GM04504 (cell line): ENCODE measurements at places on chromosomes 6 and 20.

- DNase-seq = no peak
Observed at GRCh38 chr6:38095054-38095453, 275.5 kb downstream of the ZFAND3 start.

GRCh38 chr6:123629258-123629941, 7.3 kb downstream of the TRDN start:
- DNase-seq = no peak

DNA sequence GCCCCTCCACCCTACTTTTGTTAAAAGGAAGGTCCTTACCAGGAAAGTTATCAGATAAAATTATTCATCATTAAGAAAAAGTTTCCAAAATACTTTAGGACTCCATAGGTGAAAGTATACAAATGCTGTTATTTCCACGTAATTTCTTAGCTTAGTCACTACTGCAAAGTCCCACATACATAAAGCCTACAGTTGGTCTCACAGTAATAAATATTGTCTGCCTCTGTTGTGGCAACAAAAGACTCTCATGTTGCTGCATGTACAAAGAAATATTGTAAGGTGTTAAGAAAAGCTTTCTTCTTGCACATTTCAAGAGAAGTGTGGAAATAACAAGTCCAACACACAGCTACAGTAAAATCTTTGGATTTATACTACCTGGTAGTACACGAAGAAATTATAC, 102.4 kb upstream of the DST start:
- DNase-seq = no peak

GRCh38 chr20:24494460-24494920, 25.1 kb downstream of the SYNDIG1 start:
- no peak for DNase-seq

GRCh38 chr6:43729537-43729936, 40.5 kb upstream of the VEGFA start:
- DNase-seq = no peak

- no peak for DNase-seq
Observed at GRCh38 chr6:63935732-63936131, 300.1 kb downstream of the PHF3 start.

DNA sequence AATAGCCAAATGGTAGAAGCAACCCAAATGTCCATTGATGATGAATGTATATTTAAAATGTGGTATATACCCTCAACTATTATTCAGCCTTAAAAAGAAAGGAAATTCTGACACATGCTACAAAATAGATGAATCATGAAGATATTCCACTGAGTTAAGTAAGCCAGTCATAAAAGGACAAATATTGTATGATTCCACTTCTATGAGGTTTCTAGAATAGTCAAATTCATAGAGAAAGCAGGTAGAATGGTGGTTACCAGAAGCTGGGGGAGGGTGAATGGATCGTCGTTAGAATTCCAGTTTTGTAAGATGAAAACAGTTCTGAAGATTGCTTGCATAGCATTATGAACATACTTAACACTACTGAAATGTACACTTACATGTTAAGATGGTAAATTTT, 214.3 kb upstream of the MYLIP start:
- DNase-seq = no peak

DNA sequence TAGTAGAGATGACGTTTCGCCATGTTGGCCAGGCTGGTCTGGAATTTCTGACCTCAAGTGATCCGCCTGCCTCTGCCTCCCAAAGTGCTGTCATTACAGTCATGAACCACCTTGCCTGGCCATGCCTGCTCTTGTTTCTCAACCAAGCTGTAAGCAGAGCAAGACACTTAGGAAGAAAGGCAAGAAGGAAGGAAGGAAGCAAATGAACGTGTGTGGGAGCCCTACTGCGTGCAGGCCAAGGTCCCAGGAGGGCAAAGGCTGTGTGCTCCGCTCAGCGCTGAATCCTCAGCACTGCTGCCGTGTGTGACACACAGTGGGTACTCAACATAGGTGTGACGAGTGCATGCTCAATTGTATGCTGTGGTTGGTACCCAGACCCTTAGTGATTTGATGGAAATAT, 47.4 kb downstream of the SULF2 start:
- DNase-seq = no peak

DNA sequence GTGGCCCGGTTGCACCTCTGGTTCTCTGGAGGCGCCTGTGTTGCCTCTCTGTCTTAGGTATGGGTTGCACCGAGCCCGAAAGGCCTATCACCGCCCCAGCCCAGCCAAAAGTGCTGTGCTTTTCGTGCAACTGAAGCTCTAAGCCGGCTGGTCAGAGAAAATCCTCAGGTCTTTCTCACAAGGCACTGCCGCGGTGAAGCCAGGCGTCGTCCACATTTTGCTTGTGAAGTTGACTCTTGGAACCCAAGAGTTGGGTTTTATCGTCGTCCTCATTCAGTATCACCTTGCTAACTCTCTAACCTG, 726 bp upstream of the EMILIN3 start:
- no peak for DNase-seq

- no peak for DNase-seq
Observed at GRCh38 chr6:35717449-35718374, 19.1 kb upstream of the ARMC12 start.

GRCh38 chr6:127115746-127116145, 2.7 kb upstream of the RSPO3 start:
- DNase-seq = no peak

DNA sequence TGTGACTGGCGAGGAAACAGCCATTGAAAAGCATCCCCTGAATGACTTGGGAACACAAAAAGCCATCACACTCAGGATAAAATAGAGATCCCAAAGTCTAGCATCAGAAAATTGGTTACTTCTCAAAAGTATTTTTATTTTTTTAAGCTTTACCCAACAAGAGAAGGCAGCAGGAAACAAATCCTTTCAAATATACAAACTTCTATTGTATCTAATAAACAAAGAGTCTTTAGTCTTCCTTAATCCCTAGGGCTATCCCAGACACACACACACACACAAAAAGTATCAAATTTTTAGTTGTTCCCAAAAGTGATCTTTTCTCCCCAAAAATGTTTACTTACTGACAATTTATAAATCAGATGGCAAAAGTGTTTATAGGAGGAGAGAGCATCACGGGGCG, 33.2 kb upstream of the MARCKS start:
- no peak for DNase-seq

GRCh38 chr20:19408971-19409370, 196.5 kb downstream of the SLC24A3 start:
- DNase-seq = no peak

DNA sequence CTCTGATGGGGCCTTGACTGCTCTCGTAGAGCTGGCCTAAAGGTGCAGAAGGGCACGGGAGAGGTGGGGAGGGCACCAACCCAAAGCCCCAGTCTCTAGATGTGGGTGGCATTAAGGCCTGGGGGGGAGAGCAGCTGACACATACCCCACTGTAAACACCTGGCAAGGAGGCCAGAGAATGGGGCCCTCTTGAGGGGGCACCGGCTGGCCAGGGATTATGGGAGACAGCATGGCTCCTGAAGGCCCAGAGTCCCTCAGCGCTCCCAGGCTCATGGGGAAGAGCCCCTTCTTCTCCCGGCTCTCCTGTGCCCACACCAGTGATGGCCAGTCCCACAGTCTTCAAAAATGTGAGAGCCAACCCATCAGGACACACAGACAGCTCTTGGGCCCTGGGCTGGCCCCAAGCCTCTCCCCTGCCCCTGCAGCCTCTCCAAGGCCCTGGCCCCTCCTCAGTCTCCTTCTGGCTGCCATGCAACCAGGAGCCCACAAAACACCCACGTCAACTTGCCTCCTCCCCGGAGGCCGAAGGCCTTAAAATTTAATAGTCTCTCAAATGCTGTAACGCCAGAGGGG, 58.2 kb upstream of the FOXP4 start:
- no peak for DNase-seq

GRCh38 chr6:70180183-70180900, 122.5 kb downstream of the COL9A1 start:
- DNase-seq = no peak

- no peak for DNase-seq
Observed at GRCh38 chr6:166596776-166597507, 10.5 kb upstream of the RAMACL start.

GRCh38 chr6:170552765-170553533, at the start of gene PSMB1:
Gene PSMB1, minus strand, starts transcription at chr6:170553307. Its CDS starts 65 bp downstream, at chr6:170553242.
- DNase-seq = peak; percentile 86

DNA sequence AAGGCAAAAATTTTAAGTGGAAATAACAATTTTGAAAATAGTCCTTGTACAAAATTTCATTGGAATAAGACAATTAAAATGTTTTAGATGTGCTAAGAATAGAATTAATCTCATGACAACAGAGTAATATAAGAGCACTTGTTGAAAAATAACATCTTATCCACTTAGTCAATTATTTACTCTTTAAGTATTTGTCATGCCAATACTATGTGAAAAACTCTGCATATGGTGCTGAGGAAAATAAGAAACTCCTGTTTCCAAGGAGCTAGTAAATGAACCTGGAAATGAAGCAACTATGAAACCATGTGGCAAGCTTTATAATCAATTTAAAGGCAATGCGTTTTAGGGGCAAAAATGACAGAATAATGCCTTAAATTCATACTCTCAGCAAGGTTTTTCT, 42.7 kb upstream of the HCRTR2 start:
- no peak for DNase-seq

- no peak for DNase-seq
Observed at GRCh38 chr20:12573442-12573841, 435.3 kb upstream of the SPTLC3 start.

GRCh38 chr20:29349836-29350235, 1907.6 kb upstream of the DEFB115 start:
- no peak for DNase-seq

DNA sequence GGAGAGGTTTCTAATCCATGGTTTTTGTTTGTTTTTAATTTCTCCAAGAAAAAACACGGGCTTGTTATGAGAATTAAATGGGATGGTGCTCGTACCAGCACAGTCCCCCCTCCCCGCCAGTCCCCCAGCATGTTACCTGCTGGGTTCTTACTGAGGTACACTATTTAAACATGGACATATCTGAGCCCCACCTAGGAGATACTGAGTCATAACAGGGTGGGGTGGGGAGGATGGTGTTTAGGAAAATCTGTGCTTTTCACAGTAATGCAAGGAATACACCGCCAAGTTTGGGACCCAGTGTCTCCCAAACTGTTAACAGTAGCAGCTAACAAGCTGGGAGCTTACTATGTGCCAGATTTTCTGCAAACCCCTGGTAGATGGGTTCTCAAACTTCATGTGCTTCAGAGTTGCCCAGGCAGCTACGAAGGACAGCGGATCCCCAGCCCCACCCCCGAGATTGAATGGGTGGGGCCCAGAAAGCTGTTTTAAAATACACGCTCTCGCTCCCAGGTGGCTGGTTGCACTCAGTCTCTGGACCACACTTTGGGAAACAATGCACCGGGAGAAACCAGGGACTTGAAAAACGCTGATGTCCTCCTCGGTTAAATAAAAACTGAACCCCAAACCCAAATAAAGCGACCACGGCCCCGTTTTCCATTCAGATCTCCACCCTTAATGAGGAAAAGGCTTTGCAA, 995 bp downstream of the ZFP64 start:
- DNase-seq = no peak

GRCh38 chr20:1946442-1946761, 47.5 kb downstream of the PDYN start:
- DNase-seq = no peak

- no peak for DNase-seq
Observed at GRCh38 chr6:130713144-130713543, 114.1 kb upstream of the SMLR1 start.

DNA sequence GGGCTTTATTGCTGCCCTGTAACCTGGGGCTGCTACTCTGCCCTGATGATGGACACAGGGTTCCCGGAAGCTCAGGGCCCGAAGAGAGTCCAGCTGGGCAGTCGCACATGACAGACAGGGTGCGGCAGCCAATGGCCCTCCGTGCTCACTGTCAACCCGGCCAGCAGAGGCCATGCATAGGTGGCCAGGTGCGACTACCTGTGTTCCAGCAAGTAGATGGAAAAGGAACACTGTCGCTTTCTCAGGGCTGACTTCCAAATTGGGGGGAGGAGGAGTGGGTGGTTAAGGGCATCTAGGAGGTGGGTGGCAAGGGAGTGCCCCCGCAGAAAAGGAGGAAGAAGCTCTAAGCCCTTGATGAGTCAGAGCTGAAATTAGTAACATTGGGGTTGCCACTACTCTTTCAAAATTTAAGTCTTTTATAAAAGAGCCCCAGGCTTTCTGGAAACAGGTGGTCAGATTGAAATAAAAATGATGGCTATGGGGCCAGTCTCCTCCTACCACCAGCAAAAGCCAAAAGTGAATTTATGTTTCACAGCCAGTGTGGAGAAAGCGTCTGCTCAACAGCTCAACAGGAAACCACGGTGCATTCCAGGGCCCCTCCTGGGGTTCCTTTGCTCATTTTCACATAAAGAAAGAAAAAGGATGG, 2.3 kb upstream of the RAMACL start:
- DNase-seq = peak; percentile 50

DNA sequence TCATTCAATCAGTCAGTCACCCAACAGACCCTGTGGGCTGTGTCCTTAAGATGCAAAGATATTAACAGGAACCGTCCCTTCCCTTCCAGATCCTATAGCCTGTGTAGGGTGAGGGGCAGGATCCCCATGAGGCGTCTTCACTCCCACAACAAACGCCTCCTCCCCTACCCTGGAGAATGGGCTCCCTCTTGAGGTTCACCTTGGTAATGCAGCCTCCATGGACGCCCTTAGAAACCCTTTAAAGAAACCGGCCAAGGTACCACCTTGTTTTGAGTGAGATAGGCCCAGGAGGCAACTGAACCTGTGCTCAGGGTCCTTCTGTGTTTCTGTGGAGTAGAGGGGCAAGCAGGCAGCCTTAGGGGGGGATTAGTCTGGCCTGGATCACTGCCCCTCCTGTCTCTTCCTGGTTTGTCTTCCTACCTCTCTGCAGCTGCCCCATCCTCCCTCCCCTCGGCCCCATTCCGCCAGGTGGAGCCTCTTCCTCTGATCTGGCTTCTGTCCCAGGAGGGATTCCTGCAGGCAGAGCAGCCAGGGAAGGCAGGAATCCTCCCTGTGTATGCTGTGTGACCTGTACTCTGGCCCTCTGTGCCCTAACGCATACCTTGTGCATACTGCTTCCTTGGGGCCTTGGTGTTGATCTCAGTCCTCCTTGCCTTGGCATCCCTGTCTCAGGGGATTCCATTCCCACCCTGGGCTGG, 6.6 kb upstream of the GUCA1A start:
- DNase-seq = no peak

GRCh38 chr20:5557123-5557522, 193.1 kb upstream of the SHLD1 start:
- no peak for DNase-seq

GRCh38 chr6:109236115-109237076, 141.1 kb downstream of the CEP57L1 start:
- DNase-seq = no peak

DNA sequence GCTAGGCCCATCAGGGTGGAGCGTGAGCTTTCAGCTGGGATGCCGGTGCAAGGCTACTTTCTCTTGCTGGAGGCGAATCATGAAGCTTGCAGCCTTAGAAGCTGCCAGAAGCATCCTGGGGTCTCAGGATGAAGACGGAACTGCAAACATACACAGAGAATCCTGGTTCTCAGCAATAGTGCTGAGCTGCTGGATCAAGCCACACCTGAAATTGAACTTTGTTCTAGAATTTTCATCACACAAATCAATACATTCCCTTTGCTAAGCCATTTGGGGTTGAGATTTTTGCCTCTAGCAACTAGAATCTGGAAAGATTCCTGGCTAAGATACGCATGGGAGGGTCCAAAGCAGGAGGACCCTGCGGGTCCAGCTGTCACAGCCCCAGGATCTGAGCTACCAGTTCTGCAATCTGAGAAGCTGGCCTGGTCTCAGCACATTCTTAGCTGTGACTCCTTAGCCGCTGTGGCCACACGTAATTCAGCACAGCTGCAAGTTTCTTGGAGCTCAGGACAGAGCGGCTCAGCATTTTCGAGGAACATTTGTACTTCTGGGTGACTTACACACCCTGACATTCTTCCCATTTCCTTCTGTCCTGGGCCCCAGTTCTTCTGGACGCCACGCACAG, 6.6 kb upstream of the ARFGAP1 start:
- peak; percentile 31 for DNase-seq

- peak; percentile 23 for DNase-seq
Observed at GRCh38 chr6:150211700-150212511, 69.1 kb downstream of the PPP1R14C start.
